ENCODE measurements at places on chromosomes 11 and 22.

DNA sequence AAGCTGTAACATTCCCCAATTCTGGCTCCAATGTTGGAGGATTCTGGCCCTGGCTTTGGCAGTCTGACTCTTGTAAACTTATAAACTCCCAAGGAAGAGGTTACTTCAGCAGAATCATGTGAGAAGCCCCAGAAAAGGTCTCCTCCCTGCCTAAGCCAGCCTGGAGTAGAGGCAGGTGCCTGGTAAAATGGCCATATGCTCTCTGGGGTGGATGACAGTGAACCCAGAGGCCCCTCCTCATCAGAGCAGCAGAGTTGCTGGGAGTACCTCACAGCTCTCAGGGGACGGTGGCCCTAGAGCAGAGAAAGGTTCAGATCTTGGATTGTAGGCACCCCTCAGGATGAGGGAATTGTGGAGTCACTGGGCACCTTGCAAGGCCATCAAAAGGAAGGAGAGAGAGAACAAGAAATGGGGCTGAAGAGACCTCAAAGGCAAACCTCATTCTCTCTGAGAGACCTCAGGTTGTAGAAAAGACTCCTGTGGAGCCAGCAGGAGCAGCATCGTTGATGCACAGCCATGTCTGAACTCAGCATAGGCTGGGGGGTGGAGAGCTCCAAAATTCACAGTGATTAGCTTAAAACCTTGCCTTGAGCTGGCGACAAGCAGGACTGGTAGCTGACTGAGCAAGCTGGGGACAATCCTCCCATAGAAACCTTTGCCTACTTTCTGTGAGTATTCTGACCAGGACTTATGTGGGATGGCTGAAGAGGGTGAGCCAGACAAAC, 4.9 kb upstream of the P2RY6 start:
- no peak for DNase-seq

GRCh38 chr11:40099426-40100161, 1359.9 kb downstream of the LRRC4C start:
- no peak for DNase-seq

GRCh38 chr11:128476729-128477128, 110.6 kb downstream of the ETS1 start:
- DNase-seq = peak; percentile 72

- DNase-seq = no peak
Measured at GRCh38 chr11:121070951-121071845, 29.8 kb upstream of the TECTA start.

GRCh38 chr22:49295465-49295743, 532.3 kb downstream of the BRD1 start:
- no peak for DNase-seq

GRCh38 chr11:117319214-117319840, 3.3 kb upstream of the BACE1 start:
- DNase-seq = no peak

GRCh38 chr11:45805305-45806071, 539 bp downstream of the SLC35C1 start:
- DNase-seq = no peak

- DNase-seq = no peak
Measured at GRCh38 chr11:15607361-15608036, 492.8 kb downstream of the INSC start.

Measured in activated naive CD4-positive, alpha-beta T cell treated with Interleukin-2 at 50 U/mL for 16 hours (primary cell).